Activated CD4-positive, alpha-beta T cell treated with anti-CD3 and anti-CD28 coated beads for 24 hours (primary cell): ENCODE measurements at places on chromosomes 13 and 19.

GRCh38 chr13:99913167-99913566 is 58.4 kb downstream of the ZIC5 start:
- no peak for DNase-seq

DNA sequence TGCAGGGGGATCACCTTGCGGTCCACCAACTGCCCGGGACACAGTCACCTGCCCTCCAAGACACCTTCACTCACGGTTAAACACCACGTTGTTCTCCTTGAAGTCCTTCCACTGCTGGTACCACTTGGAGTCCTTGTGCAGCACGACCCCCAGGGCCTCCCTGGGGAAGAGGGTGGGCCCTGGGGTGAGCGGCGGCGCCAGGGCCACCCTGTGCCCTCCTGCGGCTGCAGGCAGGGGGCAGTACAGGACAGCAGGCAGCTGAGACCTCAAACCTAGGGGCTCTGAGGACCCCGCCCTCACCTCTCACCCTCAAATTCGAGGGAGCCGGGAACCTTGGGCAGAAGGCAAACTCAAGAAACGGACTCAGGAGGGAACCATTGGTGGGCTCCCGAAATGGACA is 7.5 kb upstream of the CTXN1 start:
- DNase-seq, result no peak

DNA sequence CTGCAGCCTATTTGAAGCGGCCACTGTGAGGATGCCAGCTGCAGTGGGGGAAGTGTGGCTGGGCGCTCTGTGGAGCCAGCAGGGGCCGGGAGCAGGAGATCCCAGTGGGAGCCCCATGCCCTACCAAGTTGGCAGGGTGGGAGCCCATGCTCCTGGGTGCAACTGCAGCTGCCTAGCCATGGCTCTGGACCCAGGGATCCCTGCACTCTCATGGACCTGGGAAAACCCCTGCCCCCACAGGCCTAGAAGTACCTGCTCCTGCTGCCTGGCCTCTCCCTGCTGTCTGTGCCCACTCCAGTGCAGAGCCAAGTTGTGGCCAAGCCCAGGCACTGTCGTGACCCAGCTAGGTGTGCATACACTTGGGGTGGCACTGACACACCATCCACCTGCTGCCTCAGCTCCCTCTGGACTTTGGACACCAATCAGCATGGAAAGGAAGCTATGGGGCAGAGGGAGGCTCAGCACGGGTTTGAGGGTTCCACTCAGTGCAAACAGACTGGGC is 20.9 kb downstream of the LIG4 start:
- no peak for DNase-seq

DNA sequence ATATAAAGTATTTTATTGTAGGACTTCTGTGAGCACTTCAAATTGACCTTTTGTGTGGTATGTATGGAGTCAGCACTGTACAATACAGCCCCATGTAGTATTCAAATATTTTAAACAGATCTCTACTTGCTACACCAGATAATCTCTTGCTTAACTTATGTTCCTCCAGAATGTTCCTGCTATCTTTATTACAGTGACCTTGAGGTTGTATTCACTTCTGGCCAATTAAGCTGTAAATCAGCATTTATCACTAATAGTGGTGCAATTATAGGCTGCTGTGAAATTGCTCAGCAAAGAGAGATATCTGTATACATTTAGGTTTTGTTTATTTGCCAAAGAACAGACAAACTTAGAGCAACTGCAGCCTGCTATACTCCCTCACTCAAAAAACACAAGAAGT is 1218.6 kb downstream of the PCDH17 start:
- no peak for DNase-seq

- DNase-seq, result no peak
Observed at GRCh38 chr13:50609011-50609410, 234.5 kb downstream of the DLEU7 start.

DNA sequence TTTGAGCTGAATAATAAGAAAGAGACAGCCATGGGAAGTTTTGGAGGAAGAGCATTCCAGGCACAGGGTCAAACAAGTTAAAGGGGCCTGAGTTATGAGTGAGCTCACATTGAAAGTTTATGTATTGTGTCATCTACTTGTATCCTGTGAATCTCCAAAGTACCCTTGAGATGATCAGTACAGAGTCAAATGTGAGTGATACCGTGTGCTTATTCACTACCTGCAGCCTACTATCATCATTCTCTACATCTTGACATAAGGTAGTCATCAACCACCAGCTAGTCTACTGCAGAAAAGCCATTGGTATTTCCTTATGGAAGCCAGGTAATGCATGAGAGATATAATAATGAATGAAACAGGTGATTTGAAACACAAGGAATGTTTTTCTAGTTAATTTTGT is 3.0 kb upstream of the KCTD12 start:
- DNase-seq, result no peak

GRCh38 chr19:37304190-37304883 is 66.6 kb upstream of the ZNF527 start:
- DNase-seq, result no peak

- no peak for DNase-seq
Observed at GRCh38 chr13:113338451-113338850, 25.5 kb downstream of the GRTP1 start.

DNA sequence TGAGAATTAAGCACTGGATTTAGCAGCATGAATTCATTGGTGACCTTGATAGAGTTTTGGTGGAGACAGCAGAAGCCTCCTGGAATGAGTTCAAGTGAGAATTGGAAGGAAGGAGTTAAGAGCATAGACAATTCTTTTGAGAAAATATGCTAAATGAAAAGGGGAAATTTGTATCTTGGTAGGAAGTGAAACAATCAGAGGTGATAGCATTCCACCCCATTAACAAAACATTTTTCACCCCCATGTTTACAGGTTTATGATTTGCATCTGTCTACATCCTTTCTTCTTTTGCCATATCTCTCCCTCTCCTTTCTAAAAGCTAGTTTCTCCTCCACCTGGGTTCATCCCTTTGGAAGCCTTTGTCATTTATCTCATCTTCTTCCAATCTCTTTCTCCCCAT is 27.5 kb downstream of the LNX2 start:
- DNase-seq, result no peak

GRCh38 chr19:52138278-52138982 is 1.3 kb downstream of the ZNF616 start:
- peak; percentile 12 for DNase-seq

DNA sequence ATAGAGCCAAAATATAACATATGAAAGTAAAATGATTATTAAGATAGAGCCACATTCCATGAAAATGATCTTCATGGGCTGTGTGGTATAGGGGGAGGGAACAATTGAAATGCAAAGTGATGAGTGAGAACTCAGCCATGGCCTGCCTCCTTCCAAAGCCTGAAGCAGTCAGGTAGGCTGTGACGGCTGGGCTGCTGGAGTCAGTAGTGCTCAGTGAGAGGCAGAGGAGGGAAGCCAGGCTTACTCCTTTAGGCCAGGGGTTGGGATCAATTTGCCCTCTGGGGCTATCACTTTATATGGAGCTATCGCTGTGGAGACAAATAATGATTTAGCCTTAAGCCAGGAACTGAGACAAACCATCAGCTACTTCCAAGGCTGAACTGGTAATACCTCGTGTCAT is 654.9 kb downstream of the FGF9 start:
- DNase-seq, result no peak

GRCh38 chr13:101996954-101997353 is 404.9 kb downstream of the FGF14 start:
- no peak for DNase-seq

- no peak for DNase-seq
Observed at GRCh38 chr13:24110011-24110410, 50.5 kb upstream of the SPATA13 start.

- DNase-seq, result no peak
Observed at GRCh38 chr13:71082631-71083030, 784.4 kb downstream of the DACH1 start.

GRCh38 chr13:114043421-114044053 is 69.7 kb upstream of the C13orf46 start:
- no peak for DNase-seq

DNA sequence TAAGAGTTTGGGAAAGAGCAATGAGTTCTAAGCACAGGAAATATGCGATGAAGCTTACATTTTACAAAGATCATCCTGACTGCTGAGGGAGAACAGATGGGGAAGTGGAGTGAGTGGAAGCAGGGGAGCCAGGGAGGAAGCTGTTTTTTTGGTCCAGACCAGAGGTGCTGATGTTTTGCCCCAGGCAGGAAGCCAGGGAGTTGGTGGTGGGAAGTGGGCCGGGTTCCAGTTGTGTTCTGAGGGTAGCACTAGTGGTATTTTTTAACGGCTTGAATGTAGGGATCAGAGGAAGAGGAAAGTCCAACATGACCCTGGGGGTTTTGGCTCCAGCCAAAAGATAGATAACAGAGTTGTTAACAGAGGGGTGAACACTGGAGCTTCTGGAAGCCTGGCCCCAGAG is 20.7 kb upstream of the OLFM4 start:
- DNase-seq, result no peak

DNA sequence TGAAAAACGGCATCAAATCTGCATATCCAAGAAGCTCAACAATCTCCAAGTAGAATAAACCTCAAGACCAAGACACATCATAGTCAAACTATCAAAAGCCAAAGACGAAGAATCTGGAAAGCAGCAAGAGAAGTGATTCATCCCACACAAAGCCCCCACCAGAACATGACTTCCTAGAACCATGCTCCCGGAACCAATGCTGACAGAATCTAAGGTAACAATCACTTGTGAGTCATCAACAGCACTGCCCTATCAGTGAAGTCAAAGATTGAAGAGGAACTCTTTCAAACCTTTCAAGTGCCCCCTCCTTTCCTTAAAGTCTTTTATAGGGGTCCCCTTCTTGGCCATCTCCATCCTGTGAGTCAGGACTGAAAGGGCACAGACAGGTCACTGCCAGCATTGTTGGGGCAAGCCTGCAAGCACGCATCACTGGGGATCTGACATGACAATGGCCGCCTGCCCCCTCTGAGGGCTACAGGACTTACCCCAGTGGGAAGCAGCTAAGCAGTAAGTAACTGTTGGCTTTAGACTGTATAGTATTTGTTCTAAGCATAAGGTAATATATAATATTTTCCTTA is at the start of gene CCDC70:
CCDC70 (plus strand) TSS at position 247 of the 578 bp plus-strand sequence. CDS start 3,443 bp downstream, outside the sequence.
- no peak for DNase-seq

DNA sequence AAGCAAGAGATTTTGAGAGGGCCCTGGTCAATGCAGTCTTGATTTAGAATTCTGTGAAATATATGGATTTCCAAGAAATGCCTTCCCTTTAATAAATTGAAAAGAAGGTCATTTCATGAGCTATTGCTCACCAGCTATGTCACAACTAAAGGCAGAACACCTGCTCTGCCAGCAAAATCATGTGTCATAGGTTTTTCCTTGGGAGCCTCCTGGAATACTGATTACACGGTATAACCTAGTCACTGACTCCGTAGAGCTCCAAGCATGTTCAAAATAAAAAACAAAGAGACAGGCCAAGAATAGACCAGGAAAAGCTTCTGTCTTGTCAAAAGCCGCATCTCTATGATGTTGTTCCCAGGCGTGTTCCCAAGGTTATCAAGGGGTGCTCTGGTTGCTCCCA is 45.5 kb downstream of the HSPH1 start:
- no peak for DNase-seq

- peak; percentile 69 for DNase-seq
Observed at GRCh38 chr19:3665681-3666544, 34.4 kb downstream of the PIP5K1C start.

- no peak for DNase-seq
Observed at GRCh38 chr13:34943436-34944273, 1.6 kb downstream of the NBEA start.

- no peak for DNase-seq
Observed at GRCh38 chr13:42745655-42746054, 35.7 kb upstream of the FAM216B start.

DNA sequence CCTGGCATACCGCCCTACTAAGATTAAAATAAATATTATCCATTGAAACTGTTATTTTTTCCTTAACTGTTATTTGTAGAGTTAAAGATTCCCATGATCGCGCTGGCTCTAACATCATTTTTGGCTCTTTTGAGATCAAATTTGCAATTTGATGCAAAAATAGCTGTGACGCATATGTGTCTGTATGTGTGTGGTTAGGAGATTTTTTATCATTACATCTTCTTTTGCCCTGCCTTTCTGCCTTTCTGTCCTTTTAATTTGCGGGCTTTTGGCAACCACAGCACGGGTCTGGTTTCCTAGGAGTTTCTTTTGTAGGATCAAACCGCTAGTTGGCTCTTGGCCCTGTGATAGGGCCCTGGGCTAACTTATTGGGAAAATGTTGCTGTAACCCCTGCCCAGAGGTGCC is 37.3 kb upstream of the ALOX5AP start:
- DNase-seq, result no peak

GRCh38 chr13:39341251-39341650 is 261.7 kb downstream of the LHFPL6 start:
- no peak for DNase-seq

- DNase-seq, result no peak
Observed at GRCh38 chr19:1397838-1398237, 3.5 kb downstream of the GAMT start.

- DNase-seq, result no peak
Observed at GRCh38 chr13:47146991-47147811, 250.3 kb upstream of the HTR2A start.

- no peak for DNase-seq
Observed at GRCh38 chr13:30829145-30829832, 76.8 kb upstream of the MEDAG start.

DNA sequence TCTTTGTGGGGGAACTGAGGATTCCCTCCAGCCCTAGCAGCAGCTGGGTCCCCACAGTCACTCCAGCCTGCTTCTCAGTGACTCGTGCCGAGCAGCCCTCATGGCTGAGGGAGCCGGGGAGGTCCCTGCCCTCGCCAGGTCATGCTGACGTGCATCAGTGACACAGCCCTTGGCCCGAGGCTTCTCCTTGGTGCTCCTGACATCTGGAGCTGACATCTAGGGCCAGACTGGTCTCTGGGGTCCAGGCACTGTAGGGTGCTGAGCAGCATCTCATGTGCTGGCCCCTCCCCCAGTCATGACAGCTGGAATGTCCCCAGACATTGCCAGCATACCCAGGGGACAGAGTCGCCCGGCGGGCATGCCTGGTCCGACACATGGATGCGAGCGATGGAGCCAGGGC is 14.4 kb downstream of the COMP start:
- no peak for DNase-seq

- no peak for DNase-seq
Observed at GRCh38 chr13:48050550-48050949, 13.0 kb downstream of the NUDT15 start.

- no peak for DNase-seq
Observed at GRCh38 chr19:33463199-33463598, 58.4 kb downstream of the PEPD start.

GRCh38 chr19:6274756-6275155 is 5.0 kb downstream of the MLLT1 start:
- no peak for DNase-seq

GRCh38 chr13:32056316-32056715 is 24.7 kb downstream of the FRY start:
- no peak for DNase-seq

GRCh38 chr19:41928221-41928683 is at the start of gene ERFL:
ERFL (minus strand) TSS chr19:41928449; CDS start chr19:41912919, 15,530 bp downstream.
- no peak for DNase-seq

DNA sequence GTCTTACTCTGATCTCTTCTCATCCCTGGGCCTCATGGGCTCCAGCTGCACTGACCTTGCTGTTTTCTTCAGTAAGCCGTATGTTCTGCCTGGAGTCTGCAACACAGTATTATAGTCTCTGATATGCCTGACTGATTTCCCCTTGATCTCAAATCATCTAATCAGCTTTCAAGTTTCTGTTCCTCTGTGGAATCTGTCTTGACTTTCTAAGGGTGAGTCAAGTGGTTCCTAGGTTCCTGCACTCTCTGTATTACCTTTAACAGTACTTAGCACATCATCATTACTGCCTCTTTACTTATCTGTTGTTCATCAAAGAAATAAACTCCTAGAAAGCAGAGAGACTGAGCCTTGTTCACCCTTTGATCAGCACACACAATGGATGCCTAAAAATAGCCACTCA is 350.7 kb downstream of the LMO7 start:
- no peak for DNase-seq

- DNase-seq, result no peak
Observed at GRCh38 chr13:33434676-33435075, 149.1 kb upstream of the STARD13 start.
